ENCODE measurements at places on chromosomes 4 and X.

- H3K4me3 ChIP-seq = no peak overlapping the region
- no peaks in the 10 kb centered on the region for H3K27me3 ChIP-seq
- no peak overlapping the region for H3K27ac ChIP-seq
- H3K4me1 ChIP-seq = no peaks in the 10 kb centered on the region
Observed at GRCh38 chrX:53246231-53246630, 21.2 kb upstream of the KDM5C start.

- H3K4me1 ChIP-seq = no peaks in the 10 kb centered on the region
- H3K4me3 ChIP-seq = no peak overlapping the region
- H3K36me3 ChIP-seq = no peaks in the 10 kb centered on the region
Observed at GRCh38 chr4:12881945-12882584, 602.1 kb downstream of the RAB28 start.

- peak overlapping the region; percentile 60 for H3K27ac ChIP-seq
- no peak overlapping the region for H3K4me3 ChIP-seq
- H3K36me3 ChIP-seq = no peaks in the 10 kb centered on the region
- H3K27me3 ChIP-seq = no peaks in the 10 kb centered on the region
- DNase-seq = no peak
Observed at GRCh38 chr4:158821228-158821971, 52.6 kb downstream of the FNIP2 start.

- H3K36me3 ChIP-seq = no peaks in the 10 kb centered on the region
- no peaks in the 10 kb centered on the region for H3K4me1 ChIP-seq
- DNase-seq = no peak
- no peak overlapping the region for H3K27ac ChIP-seq
- no peak overlapping the region for H3K4me3 ChIP-seq
Observed at GRCh38 chrX:28391528-28391927, 195.7 kb upstream of the IL1RAPL1 start.

DNA sequence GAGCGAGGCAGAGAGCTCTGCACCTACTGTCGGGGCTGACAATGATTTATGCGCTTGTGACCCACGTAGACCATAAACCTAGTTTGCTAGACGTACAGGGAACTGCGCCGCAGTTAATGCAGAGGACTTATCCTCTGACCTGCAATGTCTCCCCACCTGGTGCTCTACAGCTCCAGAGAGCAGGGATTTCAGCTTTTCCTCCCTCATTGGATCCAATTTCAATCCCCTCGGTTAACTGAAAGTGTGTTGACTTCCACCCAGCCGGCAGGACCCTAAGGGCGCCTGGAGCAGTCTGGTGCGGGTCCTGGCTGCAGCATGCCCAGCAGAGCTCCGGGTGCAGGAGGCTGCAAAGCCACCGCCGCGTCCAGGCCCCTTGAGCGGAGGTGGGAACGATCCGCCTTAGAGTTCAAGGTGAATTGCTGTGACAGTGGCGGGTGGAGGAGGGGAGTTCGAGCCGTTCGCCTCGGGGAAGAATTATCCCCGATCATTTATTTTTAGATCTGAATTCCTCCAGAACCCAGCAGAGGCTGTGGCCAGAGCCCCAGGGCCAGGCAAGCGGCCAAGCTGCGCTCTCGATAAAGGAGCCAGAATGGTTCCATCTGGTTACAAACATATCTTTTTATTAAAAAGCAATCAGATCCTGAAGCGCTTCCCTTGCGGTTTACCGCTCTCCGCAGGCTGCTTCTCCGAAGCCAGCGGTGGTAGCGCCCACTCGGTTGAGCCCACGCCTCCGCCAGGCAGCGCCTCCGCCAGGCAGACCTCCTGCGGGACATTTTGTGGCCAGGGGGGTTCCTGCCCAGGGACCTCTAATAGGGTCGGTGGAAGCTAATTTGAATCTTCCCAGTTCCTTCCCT is 66.0 kb downstream of the FBXO8 start:
- peak overlapping the region; percentile 60 for H3K27ac ChIP-seq
- H3K4me1 ChIP-seq = peaks cover 50% of the 10 kb centered on the region
- H3K27me3 ChIP-seq = peaks cover 84% of the 10 kb centered on the region
- DNase-seq = no peak

DNA sequence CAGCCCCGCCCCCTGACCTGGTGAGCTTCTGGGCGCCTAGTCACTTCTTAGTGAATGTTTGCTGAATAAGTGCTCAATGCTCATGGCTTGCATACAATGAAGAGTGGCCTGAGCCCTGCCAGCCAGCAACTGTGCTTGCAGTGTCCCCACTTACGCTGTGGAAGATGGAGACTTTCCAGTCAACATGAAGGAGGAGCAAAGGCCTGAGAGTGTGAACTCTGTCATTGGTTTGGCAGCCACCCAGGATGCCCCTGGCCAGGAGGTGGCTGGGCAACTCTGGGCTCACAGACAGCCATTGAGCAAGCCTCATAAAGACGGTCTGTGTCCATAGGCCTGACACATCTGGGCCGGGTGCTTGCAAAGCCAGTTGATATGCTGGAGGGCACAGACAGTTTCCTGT is 72.1 kb upstream of the MAMLD1 start:
- H3K27ac ChIP-seq = no peak overlapping the region
- no peaks in the 10 kb centered on the region for H3K36me3 ChIP-seq
- no peaks in the 10 kb centered on the region for H3K27me3 ChIP-seq
- H3K4me3 ChIP-seq = no peak overlapping the region
- no peaks in the 10 kb centered on the region for H3K4me1 ChIP-seq
- DNase-seq = peak; percentile 8

GRCh38 chr4:119172223-119172622 is 36.6 kb downstream of the MYOZ2 start:
- no peaks in the 10 kb centered on the region for H3K4me1 ChIP-seq
- H3K27me3 ChIP-seq = no peaks in the 10 kb centered on the region
- H3K4me3 ChIP-seq = no peak overlapping the region
- no peak for DNase-seq
- H3K27ac ChIP-seq = no peak overlapping the region

DNA sequence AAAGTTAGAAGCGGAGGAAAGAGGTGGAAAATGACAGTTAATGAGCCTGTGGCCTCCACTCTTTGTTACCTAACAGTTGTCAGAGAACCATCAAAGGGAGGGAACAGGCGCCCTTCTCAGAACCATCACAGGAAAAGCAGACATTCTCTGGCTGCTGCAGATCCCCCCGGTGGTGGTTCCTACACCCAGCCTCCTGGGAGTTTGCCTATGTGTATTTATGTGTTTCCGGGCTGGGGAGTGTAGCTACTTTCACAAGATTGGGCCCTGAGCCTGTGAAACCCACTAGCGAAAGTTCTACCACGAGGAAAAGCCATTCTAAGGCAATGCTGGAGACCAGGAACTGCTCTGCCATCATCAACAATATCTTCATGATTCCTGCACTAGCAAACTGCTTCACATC is 52.7 kb upstream of the BCOR start:
- peaks cover 76% of the 10 kb centered on the region for H3K27me3 ChIP-seq
- no peaks in the 10 kb centered on the region for H3K36me3 ChIP-seq

DNA sequence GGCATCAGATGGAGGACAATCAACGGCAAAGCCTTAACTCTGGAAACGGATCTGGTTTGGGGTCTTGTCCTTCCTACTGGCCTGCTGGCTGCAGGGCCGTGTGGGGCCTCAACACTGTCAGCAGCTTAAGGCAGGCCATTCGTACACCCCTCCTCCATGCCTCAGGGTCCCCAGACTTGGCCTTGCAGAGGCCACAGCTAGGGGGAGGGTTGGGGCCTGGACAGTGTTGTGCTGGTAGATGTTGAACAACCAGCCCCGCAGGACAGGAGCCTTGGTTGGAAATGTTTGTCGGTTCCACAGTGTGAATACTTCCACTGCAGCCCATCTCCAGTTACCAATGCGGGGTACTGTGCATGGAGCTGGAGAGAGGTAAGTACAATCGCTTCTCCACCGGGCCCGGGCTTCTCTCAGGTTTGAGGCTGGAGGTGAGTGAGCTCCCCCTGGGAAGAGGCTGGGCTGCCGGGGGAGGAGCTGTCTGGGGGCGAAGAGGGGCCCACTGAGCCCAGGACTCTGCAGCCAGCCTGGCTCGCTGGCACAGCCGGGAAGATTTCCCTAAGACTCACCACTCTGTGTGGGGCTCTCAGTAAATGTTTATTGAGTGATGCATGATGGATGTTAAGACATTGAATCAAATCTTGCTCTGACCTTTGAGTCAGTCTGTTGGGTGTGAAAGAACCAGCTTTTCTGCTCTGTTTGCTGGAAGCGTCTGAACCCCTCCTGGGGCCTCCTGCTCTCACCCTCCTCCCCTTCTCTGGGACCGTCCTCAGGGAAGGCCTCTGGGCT is 19.7 kb upstream of the GPR78 start:
- H3K27ac ChIP-seq = no peak overlapping the region
- no peak overlapping the region for H3K4me3 ChIP-seq
- no peaks in the 10 kb centered on the region for H3K4me1 ChIP-seq
- no peaks in the 10 kb centered on the region for H3K36me3 ChIP-seq

- H3K36me3 ChIP-seq = no peaks in the 10 kb centered on the region
- H3K27ac ChIP-seq = no peak overlapping the region
- H3K4me3 ChIP-seq = no peak overlapping the region
- DNase-seq = no peak
- no peaks in the 10 kb centered on the region for H3K27me3 ChIP-seq
- H3K4me1 ChIP-seq = peaks cover 14% of the 10 kb centered on the region
Observed at GRCh38 chrX:56796641-56797395, 67.8 kb downstream of the NBDY start.

DNA sequence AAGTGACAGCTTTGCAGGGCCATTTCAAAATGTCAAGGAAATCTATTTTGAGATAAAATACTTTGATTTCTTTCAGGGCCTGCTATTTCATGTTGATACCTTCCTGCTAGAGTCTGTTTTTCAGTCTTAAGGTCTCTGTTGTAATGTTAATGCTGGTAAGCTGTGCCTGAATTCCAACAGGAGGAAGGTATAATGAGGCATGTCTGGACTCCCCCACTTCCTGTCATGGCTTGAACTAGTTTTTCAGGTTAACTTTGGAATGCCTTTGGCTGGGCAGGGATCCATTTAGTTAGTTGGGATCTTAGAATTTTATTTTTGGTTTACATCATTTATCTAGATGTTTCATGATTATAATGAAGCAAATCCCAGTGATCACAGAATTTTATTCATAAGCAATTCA is 279.0 kb downstream of the CFAP47 start:
- DNase-seq = no peak
- no peak overlapping the region for H3K4me3 ChIP-seq
- no peak overlapping the region for H3K27ac ChIP-seq
- H3K27me3 ChIP-seq = no peaks in the 10 kb centered on the region

GRCh38 chr4:156749426-156750403 is 221.9 kb downstream of the PDGFC start:
- no peak overlapping the region for H3K27ac ChIP-seq
- no peaks in the 10 kb centered on the region for H3K4me1 ChIP-seq
- no peaks in the 10 kb centered on the region for H3K36me3 ChIP-seq
- H3K27me3 ChIP-seq = no peaks in the 10 kb centered on the region

GRCh38 chr4:650461-650860 is 23.6 kb downstream of the ATP5ME start:
- H3K27me3 ChIP-seq = peaks cover 31% of the 10 kb centered on the region
- H3K4me1 ChIP-seq = peaks cover 9% of the 10 kb centered on the region
- no peak overlapping the region for H3K27ac ChIP-seq

DNA sequence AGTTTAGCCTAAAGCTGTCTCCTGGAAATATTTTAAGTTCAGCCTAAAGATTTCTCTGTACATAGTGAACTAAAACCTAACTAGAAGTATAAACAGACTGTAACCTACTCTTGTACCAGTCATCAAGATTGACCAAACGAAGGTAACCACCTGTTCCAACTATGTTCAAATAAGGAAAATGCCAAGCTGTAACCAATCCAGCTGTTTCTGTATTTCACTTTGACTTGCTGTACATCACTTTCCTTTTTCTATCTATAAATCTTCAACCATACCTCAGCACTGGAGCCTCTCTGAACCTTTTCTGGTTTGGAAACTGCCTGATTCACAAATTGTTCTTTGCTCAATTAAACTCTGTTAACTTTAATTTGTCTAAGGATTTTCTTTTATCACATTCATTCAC is 3.1 kb upstream of the CYSLTR1 start:
- H3K4me3 ChIP-seq = no peak overlapping the region
- H3K27me3 ChIP-seq = no peaks in the 10 kb centered on the region
- no peaks in the 10 kb centered on the region for H3K36me3 ChIP-seq
- no peak for DNase-seq

DNA sequence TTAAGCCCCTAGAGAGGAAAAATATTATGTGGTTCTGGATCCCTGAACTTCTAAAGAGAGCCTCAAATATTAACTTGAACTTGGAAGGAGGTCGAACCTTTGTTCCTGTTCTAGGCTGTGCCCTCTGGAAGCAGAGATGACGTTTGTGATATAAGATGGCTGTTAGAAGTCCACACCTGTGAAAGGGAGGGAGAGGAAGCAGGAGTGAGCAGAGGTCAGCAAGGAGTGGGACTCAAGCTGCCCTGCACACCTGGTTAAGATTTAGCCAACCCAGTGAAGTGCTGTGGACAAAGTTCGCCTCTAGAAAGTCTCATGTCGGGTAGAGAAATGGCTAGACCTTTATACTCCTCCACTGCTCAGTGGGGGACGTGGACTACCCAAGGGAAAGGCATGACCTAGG is 566.2 kb downstream of the MID1IP1 start:
- no peaks in the 10 kb centered on the region for H3K4me1 ChIP-seq
- H3K27me3 ChIP-seq = no peaks in the 10 kb centered on the region
- DNase-seq = peak; percentile 20
- H3K4me3 ChIP-seq = no peak overlapping the region
- H3K27ac ChIP-seq = no peak overlapping the region
- no peaks in the 10 kb centered on the region for H3K36me3 ChIP-seq

DNA sequence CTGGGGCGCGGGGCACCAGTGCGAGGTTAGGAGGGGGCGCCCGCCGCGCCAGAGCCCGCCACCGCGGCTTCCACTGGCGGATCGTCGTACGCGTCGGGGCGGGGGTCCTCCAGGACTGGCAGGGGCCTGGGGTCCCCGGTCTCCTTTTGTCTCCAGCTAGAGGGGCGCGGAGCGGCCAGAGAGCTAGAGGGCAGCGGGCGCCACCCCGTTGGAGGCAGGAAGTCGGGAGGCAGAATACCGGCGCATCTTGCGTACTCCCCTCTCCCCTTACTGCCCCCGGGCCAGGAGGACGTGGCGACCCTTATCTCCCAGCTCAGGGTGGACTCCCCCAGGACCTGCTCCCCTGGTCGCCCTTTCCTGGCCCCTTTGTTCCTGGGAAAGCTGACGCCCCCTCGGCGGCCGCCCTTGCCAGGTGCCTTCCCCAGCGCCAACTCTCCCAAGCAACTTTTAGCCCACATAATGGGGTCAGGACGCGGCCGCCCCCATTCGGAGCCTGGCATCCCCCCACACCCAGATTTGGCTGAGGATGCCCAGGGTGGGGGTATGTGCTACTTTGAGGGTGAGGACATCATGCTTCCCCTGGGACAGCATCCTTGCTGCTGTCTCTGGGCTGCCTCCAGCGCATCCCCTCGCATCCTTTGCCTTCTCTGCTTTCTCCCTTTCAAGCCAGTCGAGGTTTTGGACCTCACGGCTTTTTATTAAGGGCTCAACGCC is 933 bp downstream of the CNKSR2 start:
- H3K4me1 ChIP-seq = peaks cover 11% of the 10 kb centered on the region
- peak overlapping the region; percentile 75 for H3K27ac ChIP-seq
- H3K27me3 ChIP-seq = peaks cover 25% of the 10 kb centered on the region
- DNase-seq = no peak
- H3K4me3 ChIP-seq = peak overlapping the region; percentile 53
